ENCODE measurements at places on chromosomes 2 and 18.

DNA sequence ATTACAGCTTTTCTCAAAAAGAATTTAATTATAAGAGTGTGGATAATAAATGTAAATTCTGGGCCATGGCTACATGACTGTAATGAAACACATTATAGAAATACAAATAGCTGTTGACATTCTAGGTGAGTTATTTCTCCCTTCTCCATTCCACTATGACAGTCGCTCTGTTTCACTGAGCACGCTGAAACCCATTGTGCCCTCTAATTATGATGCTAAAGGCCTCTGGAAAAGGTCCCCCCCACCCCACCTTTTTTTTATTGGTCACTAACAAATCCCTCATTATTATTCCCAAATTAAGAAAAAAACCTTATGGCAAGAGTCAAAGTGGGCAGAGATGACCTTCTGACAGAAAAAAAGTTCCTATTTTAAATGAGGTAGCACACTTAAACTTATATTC, 285.0 kb upstream of the SIX3 start:
- DNase-seq, result no peak

DNA sequence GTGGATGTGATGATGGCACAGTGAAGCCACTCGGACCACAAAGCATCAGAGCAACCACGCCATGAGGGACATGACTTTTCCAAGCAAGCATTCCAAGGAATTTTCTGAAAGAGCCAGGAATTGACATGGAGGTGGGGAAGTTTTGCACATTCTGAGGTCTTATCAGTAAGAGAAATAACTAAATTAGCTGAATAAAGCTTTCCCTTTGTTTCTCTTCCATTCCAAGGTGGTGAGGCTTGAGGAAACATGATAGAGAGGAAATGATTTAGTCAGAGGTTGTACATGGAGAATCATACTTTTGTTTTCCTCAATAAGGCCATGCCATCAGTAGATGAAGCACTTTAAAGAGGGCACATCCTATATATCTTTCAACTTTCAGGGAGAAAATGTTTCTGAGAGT, 115.7 kb upstream of the MMADHC start:
- no peak for DNase-seq

DNA sequence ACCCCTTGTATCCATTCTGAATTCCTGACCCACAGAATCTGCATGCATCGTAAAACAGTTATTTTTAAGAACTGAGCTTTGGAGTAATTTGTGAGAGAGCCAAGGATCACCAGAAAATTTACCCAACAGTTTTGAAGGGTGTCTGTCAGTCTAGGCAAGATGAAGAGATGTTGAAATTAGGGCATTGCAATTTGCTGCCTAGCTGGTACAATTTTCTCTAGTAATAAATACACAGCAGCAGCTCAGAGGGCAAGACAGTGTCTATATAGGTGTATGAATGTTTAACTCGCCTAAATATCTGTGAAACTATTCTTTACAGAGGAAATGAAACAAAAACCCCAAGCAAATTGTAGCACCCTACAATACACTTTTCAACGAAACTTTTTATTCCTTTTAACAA, 377.8 kb upstream of the POU3F3 start:
- DNase-seq, result no peak

DNA sequence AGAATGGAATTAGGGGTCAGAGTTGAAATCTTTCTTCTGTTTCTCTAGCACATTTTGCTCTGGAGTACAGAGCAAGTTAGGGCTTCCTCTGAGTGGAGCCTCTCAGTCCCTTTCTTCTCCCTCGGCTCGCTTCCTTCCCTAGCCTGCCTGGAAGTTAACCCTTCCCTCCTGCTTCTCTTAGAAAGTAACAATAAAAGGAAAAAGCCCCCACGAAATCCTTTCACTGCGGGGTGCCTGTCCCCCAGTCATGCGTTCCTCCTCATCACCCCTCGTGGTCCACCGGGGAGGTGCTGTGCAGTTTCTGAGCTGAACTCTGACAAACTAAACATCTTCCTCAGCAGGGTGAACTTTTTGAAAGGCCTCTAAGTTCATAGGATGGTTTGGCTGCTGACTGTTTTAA, 2.0 kb downstream of the IGFBP2 start:
- no peak for DNase-seq

DNA sequence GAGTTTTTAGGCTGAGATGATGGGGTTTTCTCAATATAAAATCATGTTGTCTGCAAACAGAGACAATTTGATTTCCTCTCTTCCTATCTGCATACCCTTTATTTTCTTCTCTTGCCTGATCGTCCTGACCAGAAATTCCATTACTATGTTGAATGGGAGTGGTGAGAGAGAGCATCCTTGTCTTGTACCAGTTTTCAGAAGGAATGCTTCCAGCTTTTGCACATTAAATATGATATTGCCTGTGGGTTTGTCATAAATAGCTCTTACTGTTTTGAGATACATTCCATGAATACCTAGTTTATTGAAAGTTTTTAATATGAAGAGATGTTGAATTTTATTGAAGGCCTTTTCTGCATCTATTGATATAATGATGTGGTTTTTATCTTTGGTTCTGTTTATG, 181.8 kb downstream of the GBX2 start:
- DNase-seq, result no peak

GRCh38 chr2:174117951-174118930, 130.1 kb downstream of the OLA1 start:
- no peak for DNase-seq

DNA sequence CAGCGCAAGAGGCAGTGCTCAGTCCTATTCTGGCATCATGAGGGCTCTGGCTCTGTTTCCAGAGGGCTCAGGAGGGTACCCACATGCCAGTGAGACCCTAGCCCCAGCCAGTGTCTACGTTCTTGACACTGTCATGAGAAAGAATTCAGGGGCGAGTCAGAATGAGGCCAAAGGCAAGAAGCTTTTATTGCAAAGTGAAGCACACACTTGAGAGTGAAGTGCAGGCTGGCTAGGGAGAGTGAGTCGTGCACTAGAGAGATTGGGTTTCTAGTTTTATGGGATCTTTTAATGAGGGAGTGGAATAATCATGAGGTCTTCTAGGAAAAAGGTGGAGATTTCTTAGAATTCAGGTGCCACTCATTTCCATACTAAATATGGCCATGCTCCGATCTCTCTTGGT, 164.1 kb downstream of the DCDC2C start:
- DNase-seq, result no peak
